ENCODE measurements at places on chromosomes 11 and 22. TPM values are rescaled to one million over a fixed set of nuclear protein-coding genes. Genes with fewer than 3 reads are reported as not detected.

IL10RA gene
- 0.48 TPM for total RNA-seq

CDC42EP1 gene
- 22.6 TPM for total RNA-seq

TRIM48 gene
- total RNA-seq = not detected

PATE2 gene
- 0.70 TPM for total RNA-seq

CHRM1 gene
- total RNA-seq = not detected

MAPK8IP2 gene
- total RNA-seq = 30.4 TPM

IFITM10 gene
- total RNA-seq = not detected

BTBD18 gene
- not detected for total RNA-seq

KDM4E gene
- total RNA-seq = not detected

DDIAS gene
- 23.2 TPM for total RNA-seq

SYCE3 gene
- total RNA-seq = not detected

- no peak overlapping the region for H3K4me3 ChIP-seq
- H3K4me1 ChIP-seq = peaks cover 32% of the 10 kb centered on the region
- H3K27ac ChIP-seq = no peak overlapping the region
- no peaks in the 10 kb centered on the region for H3K36me3 ChIP-seq
- DNase-seq = no peak
Measured at GRCh38 chr11:134533511-134533910, 121.5 kb upstream of the B3GAT1 start.

GRCh38 chr11:2527621-2528291, 82.9 kb downstream of the KCNQ1 start:
- H3K4me3 ChIP-seq = no peak overlapping the region
- H3K27me3 ChIP-seq = no peaks in the 10 kb centered on the region
- no peak for DNase-seq
- H3K4me1 ChIP-seq = peaks cover 3% of the 10 kb centered on the region

DNA sequence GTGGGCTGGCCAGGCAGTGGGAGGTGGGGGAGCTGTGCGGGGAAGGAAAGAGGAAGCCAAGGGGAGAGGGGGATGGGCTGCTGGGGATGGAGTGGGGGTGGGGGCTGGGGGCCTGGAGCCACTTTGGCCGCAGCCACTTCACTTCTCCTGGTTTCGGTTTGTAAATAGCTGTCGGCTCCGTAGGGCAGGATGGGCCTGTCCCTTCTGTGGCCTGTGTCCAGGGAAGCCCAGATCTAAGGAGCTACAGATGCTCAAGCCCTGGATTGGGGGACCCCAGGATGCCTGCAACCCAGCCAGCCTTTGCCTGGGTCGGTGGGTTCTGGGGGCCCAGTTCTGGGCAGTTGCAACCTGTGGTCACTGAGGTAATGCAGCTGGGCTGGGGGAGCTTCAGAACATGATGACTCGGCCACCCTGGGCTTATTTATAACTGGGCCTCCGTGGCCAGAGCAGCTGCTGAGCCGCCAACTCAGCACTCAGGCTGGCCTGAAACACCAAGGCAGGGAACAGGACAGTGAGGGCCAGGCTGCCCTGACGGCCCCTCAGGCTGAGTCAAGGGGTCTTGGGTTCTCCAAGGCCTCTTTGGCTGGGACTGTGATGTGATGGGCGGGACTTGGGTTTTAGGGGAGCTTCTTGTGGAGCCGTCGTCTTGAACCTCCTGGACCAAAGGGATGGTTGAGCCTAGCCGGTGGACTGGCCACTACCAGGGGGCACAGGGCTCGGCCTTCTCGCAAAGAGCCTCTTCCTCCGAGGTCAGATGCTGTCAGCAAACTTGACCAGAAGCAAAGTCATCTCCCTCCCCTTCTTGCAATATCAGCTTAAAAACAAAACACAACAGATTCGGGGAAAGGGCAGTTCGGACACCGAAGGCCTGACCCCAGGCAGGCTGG, 15.0 kb upstream of the SLC39A13 start:
- H3K27me3 ChIP-seq = no peaks in the 10 kb centered on the region
- no peaks in the 10 kb centered on the region for H3K36me3 ChIP-seq
- no peaks in the 10 kb centered on the region for H3K4me1 ChIP-seq
- no peak overlapping the region for H3K4me3 ChIP-seq
- no peak for DNase-seq

- peak overlapping the region; percentile 51 for H3K27ac ChIP-seq
- no peak overlapping the region for H3K4me3 ChIP-seq
- no peak for DNase-seq
- H3K27me3 ChIP-seq = no peaks in the 10 kb centered on the region
- peaks cover 31% of the 10 kb centered on the region for H3K4me1 ChIP-seq
- H3K36me3 ChIP-seq = no peaks in the 10 kb centered on the region
Measured at GRCh38 chr11:120224972-120225909, 14.4 kb downstream of the OAF start.

DNA sequence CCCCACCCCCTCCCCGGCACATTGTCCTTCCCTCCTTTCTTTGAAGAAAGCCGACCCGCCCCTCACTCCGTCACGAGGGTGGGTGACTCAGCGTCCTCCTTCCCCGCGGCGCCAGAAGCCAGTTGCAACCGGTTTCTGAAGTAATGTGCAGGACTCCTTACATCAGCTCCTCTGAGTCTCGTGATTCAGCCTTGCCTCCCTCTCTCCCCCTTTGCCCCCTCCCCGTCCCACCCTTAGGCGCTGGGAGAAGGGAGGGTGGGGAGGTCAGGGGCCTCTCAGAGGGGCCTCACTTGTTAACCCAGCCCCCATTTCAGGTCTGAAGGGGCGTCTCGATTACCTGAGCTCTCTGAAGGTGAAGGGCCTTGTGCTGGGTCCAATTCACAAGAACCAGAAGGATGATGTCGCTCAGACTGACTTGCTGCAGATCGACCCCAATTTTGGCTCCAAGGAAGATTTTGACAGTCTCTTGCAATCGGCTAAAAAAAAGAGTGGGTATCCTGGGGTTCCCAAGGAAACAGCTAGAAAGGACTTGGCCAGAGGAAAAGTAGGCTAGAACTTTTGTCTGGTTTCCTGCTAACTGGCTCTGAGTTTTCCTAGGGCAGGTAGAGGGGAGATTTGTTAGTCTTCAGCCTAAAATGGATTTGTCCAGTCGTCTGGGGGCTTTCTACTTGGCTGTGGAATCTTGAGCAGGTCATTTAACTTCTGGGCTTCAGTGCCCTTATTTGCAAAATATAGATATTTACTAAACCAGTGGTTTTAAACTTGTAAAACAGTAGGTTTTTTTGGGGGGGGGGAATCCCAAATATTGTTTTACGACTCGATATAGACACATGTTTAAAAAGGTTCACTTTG, 1.1 kb downstream of the SLC3A2 start:
- peak overlapping the region; percentile 100 for H3K4me3 ChIP-seq
- peak; percentile 76 for DNase-seq
- peaks cover 50% of the 10 kb centered on the region for H3K36me3 ChIP-seq
- H3K4me1 ChIP-seq = peaks cover 68% of the 10 kb centered on the region

GRCh38 chr11:125025968-125026367, 37.1 kb upstream of the SLC37A2 start:
- H3K4me1 ChIP-seq = no peaks in the 10 kb centered on the region
- no peak for DNase-seq
- H3K27ac ChIP-seq = no peak overlapping the region
- H3K27me3 ChIP-seq = no peaks in the 10 kb centered on the region

GRCh38 chr11:30712749-30713148, 126.6 kb upstream of the MPPED2 start:
- H3K36me3 ChIP-seq = no peaks in the 10 kb centered on the region
- DNase-seq = no peak
- H3K27me3 ChIP-seq = no peaks in the 10 kb centered on the region

GRCh38 chr11:74951226-74951625, 2.2 kb downstream of the SPCS2 start:
- H3K36me3 ChIP-seq = peaks cover 2% of the 10 kb centered on the region
- peaks cover 37% of the 10 kb centered on the region for H3K4me1 ChIP-seq
- H3K27ac ChIP-seq = no peak overlapping the region

DNA sequence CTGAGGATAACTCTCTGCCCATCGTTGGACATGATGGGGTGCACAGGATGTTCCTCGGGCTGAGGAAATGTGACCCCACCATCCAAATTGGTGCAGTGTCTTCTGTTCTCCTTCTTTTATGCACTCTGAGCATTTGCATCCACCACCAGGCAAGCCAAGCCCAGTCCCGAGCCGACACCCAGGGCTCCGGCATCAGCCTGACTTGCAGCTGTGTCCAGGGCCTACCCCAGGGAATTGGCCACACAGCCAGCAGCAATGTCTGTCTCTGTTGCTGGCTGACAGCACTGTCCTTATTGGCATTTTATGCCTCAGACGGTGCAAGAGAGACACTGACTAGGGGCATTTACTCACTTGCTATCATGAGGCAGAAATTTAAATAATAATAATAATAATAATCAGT, 25.4 kb upstream of the CPT1A start:
- peaks cover 15% of the 10 kb centered on the region for H3K4me1 ChIP-seq
- DNase-seq = no peak
- peaks cover 10% of the 10 kb centered on the region for H3K36me3 ChIP-seq
- no peak overlapping the region for H3K4me3 ChIP-seq
- peaks cover 4% of the 10 kb centered on the region for H3K27me3 ChIP-seq

GRCh38 chr11:393219-394033, 583 bp upstream of the PKP3 start:
- DNase-seq = no peak
- no peak overlapping the region for H3K27ac ChIP-seq
- H3K4me1 ChIP-seq = no peaks in the 10 kb centered on the region
- H3K27me3 ChIP-seq = peaks cover under 1% of the 10 kb centered on the region

DNA sequence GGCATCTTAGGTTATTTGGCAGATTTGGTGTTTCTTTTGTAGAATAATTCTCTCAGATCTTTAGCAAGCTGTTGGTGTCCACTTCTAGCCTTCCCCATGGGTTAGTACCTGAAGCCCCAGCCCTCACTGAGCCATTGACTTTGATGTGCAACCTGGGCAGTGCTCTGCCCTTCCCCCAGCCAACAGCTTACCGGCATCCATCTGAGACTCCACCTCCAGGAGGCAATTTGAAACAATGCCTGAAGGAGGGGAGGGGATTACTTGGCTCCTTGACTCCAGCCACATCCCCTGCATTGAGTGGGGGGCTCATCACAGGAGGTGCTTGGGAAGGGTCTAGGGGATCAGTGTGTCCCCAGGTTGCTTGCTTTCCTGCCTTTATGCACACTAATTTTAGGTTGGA, 114.8 kb downstream of the TRIM29 start:
- no peak overlapping the region for H3K4me3 ChIP-seq
- H3K4me1 ChIP-seq = no peaks in the 10 kb centered on the region
- DNase-seq = no peak
- H3K27me3 ChIP-seq = no peaks in the 10 kb centered on the region

DNA sequence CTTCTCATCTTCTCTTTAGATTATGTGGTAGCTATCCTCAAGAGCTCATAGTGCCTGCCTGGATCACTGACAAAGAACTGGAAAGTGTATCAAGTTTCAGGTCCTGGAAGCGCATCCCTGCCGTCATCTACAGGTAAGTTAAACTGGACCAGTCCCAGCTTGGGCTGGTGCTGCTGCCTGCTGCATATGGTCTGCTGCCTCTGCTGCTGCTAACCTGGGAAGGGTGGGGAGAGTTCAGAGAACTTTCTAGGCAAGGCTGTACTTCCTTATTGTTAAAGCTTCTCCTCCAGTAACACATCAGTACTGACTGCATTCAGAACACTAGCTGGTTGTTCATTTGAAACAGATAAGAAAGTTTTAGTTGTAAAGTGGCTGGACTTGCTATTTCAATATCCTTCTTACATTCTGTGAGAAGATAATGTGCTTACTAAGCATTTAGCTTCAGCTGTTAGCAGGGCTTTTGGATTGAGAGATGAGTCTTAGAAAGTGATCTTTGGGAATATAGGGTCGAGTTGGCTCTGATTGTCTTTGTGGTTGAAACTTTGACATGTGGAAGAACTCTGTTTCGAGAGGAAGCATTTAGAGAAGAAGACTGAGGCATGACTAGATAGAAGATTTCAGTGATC, 77.3 kb upstream of the HORMAD2 start:
- no peaks in the 10 kb centered on the region for H3K36me3 ChIP-seq
- no peak for DNase-seq
- H3K27me3 ChIP-seq = no peaks in the 10 kb centered on the region
- no peak overlapping the region for H3K4me3 ChIP-seq
- no peak overlapping the region for H3K27ac ChIP-seq

GRCh38 chr11:69250186-69251056, 43.5 kb upstream of the MYEOV start:
- H3K4me1 ChIP-seq = peaks cover 8% of the 10 kb centered on the region
- H3K27me3 ChIP-seq = peaks cover 23% of the 10 kb centered on the region
- no peak overlapping the region for H3K27ac ChIP-seq
- H3K36me3 ChIP-seq = no peaks in the 10 kb centered on the region

- no peak overlapping the region for H3K4me3 ChIP-seq
- DNase-seq = no peak
- peaks cover 12% of the 10 kb centered on the region for H3K27me3 ChIP-seq
- no peak overlapping the region for H3K27ac ChIP-seq
- H3K36me3 ChIP-seq = peaks cover 8% of the 10 kb centered on the region
- H3K4me1 ChIP-seq = no peaks in the 10 kb centered on the region
Measured at GRCh38 chr22:47382164-47382890, 619.9 kb downstream of the TBC1D22A start.

DNA sequence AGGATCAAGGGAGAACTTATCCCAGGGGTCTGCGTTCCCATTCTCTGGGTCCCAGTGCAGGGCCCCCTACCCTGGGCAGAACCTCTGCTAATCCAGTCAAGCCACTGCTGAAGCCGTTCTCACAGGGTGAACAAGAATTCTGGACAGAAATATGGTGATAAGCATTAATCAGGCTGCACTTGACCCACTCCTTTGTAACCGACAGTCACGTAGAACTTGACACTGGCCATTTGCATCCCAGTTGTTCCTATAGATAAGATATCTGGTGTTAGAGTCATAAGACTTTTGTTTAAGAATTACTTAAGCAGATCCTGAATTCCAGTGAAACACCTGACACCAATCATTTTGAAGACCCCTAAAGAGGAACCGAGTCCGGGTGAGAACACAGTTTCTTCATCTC, 107.5 kb upstream of the THY1 start:
- no peak overlapping the region for H3K27ac ChIP-seq
- no peak overlapping the region for H3K4me3 ChIP-seq
- H3K27me3 ChIP-seq = no peaks in the 10 kb centered on the region

- no peaks in the 10 kb centered on the region for H3K4me1 ChIP-seq
- H3K4me3 ChIP-seq = no peak overlapping the region
- H3K27ac ChIP-seq = no peak overlapping the region
- no peak for DNase-seq
- H3K27me3 ChIP-seq = no peaks in the 10 kb centered on the region
Measured at GRCh38 chr11:92911478-92911877, 58.0 kb upstream of the MTNR1B start.

DNA sequence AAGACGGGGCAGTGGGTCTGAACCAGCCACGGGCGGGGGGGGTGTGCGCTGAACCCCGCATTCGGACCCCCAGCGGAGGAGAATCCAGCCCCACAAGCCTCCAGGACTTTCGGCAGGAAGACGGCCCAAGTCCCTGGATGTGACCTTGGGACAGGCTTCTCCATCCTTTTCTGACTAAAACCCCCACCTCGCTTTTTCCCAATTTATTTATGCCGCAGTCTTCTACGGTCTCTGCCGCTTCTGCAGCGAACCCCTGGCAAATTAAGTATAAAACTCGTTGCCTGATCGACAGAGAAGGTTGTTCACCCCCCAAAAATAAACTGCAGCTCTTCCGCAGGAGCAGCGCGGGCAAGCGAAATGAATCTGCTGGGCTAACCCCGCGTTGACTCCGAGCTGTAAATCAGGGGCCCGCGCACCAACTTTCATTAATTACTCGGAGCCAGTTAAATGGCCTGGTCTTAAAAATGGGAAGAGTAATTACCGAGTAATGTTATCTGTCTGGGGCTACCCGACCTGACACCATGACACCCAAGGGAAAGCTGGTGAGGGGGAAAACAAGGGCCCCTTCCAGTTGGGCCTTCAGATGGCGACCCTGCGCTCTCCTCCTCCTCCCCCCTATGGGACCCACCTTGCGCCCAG, 6.6 kb downstream of the WT1 start:
- peaks cover 100% of the 10 kb centered on the region for H3K27me3 ChIP-seq
- H3K4me1 ChIP-seq = peaks cover 14% of the 10 kb centered on the region
- H3K27ac ChIP-seq = no peak overlapping the region
- no peaks in the 10 kb centered on the region for H3K36me3 ChIP-seq
- no peak overlapping the region for H3K4me3 ChIP-seq

Measured in neural crest cell (in vitro differentiated cells).